ENCODE measurements at places on chromosomes 3 and 15.

- peak; percentile 20 for DNase-seq
Measured at GRCh38 chr3:2166552-2166951, 67.9 kb downstream of the CNTN4 start.

GRCh38 chr3:14230729-14231128 is 52.1 kb downstream of the LSM3 start:
- no peak for DNase-seq

DNA sequence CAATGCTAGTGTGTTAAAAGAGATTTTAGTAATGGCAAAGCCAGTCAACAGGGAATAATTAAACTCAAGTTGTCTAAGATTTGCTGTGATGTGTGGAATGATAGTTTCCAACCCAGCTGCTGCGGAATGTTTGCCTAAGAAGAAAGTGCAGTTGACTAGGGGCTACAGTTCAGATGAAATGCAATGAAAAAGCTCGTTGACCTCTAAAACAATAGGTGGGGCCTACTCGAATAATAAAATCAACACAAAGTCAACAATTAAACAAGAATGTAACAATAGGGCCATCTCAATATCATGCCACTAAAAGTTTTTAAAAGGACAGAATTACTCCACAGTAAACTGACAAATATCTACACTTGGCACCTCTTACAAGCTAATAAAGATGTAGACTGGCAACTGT is 484.2 kb downstream of the MECOM start:
- DNase-seq, result no peak

GRCh38 chr3:68988740-68989139 is 24.7 kb downstream of the EOGT start:
- no peak for DNase-seq

GRCh38 chr3:82141592-82141991 is 380.1 kb upstream of the GBE1 start:
- DNase-seq, result no peak

GRCh38 chr3:45249391-45249790 is 23.3 kb upstream of the TMEM158 start:
- DNase-seq, result no peak

GRCh38 chr15:91196768-91197167 is 96.7 kb downstream of the SV2B start:
- DNase-seq, result no peak

DNA sequence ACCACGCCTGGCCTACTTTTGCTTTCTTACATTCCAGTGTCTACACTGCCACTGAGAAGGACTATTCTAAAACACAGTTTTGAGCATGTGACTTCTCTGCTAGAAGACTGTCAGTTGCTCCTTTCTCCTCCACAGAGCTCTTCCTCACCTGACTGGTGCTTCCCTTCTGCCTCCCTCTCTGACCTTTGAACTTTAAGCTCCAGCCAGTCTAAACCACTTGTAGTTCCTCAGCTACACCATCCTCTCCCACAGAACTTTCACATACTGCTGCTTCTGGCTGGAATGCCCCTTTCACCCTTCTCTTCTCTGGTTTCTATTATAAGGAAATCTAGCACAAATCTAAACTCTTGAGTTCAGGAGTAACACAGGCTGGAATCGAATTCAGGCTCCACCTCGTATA is 9.1 kb downstream of the NCEH1 start:
- DNase-seq, result no peak

GRCh38 chr3:12638105-12638504 is 25.8 kb downstream of the RAF1 start:
- no peak for DNase-seq

- DNase-seq, result no peak
Measured at GRCh38 chr3:8608791-8609467, 35.7 kb downstream of the SSUH2 start.

GRCh38 chr3:32703491-32703972 is 18.5 kb downstream of the CNOT10 start:
- no peak for DNase-seq

DNA sequence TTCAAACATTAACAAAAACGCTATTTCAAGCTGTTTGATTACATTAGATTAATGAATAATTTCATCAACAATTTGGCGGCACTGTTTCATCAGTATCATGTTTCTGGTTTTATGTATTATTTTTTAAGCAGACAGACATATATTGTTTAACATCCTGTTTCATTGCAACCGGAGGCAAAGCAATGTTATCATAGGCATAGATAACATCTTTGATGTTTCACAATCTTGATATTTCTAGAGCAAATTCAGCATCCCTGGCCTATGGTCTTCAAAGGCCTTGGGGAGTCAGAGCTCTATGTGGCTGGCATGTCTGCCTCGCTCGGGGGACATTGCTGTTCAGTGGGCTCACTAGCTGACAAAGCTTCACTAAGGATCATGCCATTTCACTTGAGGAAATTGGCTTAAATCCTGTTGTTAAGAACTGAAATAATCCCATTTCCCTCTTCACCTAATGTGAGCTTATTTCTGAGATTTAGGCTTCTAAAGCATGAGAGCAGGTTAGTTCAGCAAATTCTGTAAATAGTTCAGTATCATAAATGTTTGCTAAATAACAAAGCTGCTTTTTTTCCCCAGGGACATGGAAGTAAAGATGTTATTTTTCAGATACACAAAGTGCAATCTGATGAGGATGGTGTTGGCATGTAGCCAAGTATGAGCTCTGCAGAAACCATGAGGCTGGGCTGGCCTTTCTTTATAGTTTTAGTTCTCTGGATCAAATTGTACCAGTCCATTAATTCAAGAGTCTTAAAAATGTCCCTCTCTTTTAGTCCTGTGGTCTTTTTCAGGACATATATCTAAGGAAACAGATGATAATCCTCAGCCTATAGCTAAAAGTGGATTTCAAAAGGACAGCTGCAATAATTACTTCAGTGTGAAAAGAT is 941.4 kb downstream of the PLOD2 start:
- DNase-seq, result peak; percentile 12

GRCh38 chr3:191894406-191894805 is 433.4 kb downstream of the PYDC2 start:
- DNase-seq, result no peak

- DNase-seq, result no peak
Measured at GRCh38 chr15:67901922-67902321, 62.1 kb upstream of the RNU6-1 start.

DNA sequence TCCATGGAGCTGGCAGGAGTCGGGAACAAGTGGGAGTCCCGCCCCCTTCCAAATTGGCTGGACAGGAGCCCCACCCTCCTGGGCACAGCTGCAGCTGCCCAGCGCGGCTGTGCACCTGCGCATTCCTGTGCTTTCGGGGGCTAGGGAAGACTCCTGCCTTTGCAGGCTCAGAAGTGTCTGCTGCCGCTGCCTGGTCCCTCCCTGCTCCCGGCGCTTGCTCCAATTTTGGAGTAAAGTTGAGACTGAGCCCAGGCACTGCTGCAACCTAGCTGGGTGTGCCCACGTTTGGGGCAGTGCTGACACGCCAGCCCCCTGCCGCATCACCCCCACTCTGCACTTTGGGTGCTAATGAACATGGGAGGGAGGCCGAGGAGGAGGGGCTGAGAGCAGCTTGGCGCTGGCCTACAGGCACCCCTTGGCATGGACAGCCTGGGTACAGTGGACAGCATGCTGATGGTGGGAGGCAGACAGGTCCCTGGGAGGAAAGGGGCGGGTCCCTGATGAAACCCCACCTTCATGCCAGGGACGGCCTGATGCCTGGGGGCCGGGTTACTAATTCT is 399.2 kb upstream of the CNTN4 start:
- DNase-seq, result no peak

- peak; percentile 3 for DNase-seq
Measured at GRCh38 chr3:43894176-43895049, 203.7 kb downstream of the ABHD5 start.

DNA sequence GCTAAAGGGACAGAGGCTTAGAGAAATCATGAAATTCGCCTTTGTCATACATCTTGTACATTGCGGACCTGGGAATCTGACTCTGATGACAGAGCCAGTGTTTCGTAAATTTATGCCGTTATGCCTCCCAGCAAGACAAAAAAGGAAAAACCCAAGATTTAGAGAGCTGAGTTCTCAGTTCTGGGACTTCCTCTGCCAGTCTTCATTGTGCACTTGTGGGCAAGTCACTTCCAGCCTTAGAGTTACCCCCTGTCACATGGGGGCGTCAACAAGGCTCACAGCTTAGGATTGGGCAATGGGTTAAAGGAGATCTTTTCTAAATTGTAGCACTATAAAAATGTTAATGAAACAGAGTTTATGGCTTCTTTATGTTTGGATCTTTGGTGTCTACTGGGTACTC is 41.9 kb upstream of the MITF start:
- DNase-seq, result no peak

GRCh38 chr3:31232055-31233025 is 300.4 kb upstream of the STT3B start:
- no peak for DNase-seq

GRCh38 chr3:151708868-151709267 is 24.9 kb upstream of the AADACL2 start:
- DNase-seq, result no peak

- no peak for DNase-seq
Measured at GRCh38 chr3:73734211-73735089, 109.7 kb upstream of the PDZRN3 start.

DNA sequence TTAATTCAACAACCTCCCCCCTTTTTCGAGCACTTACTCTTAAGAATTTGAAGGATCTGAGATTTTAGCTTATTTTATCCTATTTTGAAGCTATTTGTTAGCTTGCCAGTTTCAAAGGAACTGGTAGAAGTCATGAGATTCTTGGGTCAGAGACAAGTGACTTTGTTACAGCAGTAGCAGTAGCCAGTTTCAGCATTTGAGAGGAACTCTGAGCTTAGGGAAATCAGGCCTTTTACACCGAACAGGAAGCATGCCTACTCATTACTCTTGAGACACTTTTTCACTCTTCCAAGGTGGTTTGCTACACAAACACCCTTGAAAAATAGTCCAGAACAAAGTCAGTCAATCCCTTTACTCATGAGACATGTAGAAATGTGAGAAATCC is 24.5 kb upstream of the TM4SF1 start:
- DNase-seq, result no peak

- no peak for DNase-seq
Measured at GRCh38 chr15:90189781-90190467, 11.2 kb upstream of the SEMA4B start.

DNA sequence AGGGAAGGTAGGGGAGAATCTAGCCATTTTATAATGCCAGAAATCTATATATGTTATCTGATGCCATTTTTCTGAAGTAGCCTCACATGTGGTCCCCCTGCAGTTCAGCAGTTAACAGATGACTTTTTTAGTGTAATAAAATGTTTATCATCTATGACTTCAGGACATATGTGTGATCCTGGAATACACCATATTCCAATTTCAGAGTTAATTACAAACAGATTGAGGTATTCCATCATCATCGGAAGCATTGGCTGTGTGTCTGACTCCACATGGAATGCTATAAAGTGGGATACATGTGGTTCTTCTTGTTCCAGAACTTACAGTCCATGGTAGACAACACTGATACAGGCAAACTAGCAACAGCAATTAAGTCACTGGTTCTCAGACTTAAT is 45.9 kb upstream of the LIMD1 start:
- DNase-seq, result no peak

DNA sequence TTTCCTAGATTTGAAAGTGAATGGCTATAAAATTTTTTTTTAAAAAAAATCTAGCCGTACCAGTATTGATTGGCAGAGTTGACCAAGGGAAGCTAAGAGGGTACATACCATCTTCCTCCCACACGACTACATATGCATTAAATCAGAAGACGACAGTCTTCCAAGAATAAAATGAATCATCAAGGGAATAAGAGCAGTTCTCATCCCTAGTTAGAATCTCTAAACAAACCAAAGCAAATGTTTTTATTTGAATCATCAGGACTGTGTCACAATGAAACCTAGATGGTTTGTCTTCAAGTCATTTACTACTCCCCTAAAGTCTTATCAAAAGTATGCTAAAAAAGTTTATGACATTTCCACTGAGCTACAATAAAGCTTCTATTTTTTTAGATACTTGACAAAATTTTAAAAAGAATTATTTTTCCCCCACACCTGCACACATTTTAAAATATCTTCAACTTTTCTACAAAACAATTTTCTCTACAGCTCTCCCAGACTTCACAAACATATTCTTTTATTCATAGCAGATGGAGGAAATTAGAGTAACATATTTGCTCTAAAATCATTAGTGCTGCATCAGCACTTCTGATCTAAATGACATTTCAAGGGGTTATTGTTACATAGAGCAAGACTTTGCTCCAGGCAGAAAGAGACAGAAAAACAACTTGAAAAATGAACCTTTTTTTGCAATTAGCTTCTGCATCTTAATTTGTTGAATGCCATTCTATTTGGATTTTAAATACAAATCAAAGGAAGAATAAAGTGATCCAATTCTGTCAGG is 547.1 kb downstream of the FHIT start:
- DNase-seq, result no peak

GRCh38 chr3:131503320-131503635 is 507 bp upstream of the MRPL3 start:
- peak; percentile 20 for DNase-seq

- DNase-seq, result no peak
Measured at GRCh38 chr3:174957551-174958001, 98.4 kb downstream of the NAALADL2 start.

- DNase-seq, result peak; percentile 75
Measured at GRCh38 chr3:72797773-72798543, 50.3 kb downstream of the SHQ1 start.

DNA sequence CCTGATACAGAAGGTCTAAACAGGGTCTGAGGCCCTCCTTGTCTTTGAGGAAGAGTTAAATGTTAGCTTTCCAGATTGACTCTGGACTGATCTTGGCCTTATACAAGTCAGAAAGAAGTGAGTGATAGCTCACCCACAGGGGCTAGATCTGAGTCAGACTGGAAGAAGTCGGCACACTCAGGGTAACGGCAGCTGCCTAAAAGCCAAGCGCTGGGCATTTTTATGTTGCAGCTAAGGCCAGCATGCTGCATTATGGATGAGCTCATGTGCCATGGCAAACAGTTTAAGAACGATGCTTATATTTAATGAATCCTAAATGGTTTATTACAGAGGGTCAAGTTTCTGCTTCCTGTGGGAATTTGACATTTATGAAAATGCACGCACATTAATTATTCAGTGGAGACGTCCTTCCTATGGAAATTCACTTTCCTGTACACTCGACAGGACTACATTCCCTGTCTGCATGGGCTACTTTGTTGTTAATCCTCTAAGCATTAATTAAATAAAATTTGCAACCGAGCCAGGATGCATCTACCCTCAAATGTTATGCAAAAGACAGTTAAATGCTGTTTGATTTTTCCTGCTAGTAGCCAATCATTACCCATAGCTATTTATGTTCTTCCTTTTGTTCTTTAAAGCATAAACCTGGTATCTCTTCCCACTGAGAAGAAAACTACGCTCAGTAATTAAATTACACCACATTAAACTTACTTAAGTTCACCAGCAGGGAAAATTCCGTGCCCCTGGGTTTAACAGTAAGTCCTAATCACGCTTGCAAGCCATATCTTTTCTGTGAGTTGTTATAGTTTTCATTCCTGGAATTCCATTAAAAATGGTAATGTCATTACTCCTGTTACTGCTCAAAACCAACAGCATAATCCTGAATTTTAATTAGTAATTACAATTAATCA is 762.7 kb upstream of the CFAP20DC start:
- no peak for DNase-seq

DNA sequence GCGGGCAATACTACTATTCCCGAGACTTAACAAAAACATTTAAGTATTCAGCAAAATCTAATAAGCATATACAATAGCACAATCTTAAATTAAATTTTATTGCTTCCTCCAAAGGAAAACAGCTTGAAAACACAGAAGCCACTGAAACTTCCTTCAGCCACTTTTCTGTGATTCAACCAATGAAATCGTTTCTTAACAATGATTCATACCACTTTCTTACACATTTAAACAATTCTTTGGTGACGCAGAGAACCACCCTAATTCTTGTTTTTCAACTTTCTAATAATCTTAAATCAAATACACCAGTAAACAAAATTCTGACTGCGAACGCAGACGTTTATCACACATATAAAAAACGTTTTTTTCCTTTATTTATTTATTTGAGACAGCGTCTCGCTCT is 4.1 kb downstream of the TJP1 start:
- DNase-seq, result no peak
